ENCODE measurements at places on chromosomes 1 and 21. TPM values are rescaled to one million over a fixed set of nuclear protein-coding genes. Genes with fewer than 3 reads are reported as not detected.

Gene CTSE
- not detected for total RNA-seq

Gene ARMH1
- not detected for total RNA-seq

Gene LAD1
- 0.22 TPM for total RNA-seq

Gene HCRTR1
- 5.3 TPM for total RNA-seq

Gene KLF17
- not detected for total RNA-seq
